ENCODE measurements at places on chromosomes 3 and 15. TPM values are rescaled to one million over a fixed set of nuclear protein-coding genes. Genes with fewer than 3 reads are reported as not detected.
A peak's percentile ranks its signal among the peaks of the same experiment; 100 is the strongest.

GRCh38 chr3:128504533-128504915 is 11.5 kb upstream of the GATA2 start:
- H3K27me3 ChIP-seq: peaks cover 27% of the 10 kb centered on the region
- no peak overlapping the region for H3K27ac ChIP-seq
- H3K4me3 ChIP-seq: no peak overlapping the region
- DNase-seq: no peak
- H3K4me1 ChIP-seq: no peaks in the 10 kb centered on the region
- peaks cover 4% of the 10 kb centered on the region for H3K36me3 ChIP-seq

DNA sequence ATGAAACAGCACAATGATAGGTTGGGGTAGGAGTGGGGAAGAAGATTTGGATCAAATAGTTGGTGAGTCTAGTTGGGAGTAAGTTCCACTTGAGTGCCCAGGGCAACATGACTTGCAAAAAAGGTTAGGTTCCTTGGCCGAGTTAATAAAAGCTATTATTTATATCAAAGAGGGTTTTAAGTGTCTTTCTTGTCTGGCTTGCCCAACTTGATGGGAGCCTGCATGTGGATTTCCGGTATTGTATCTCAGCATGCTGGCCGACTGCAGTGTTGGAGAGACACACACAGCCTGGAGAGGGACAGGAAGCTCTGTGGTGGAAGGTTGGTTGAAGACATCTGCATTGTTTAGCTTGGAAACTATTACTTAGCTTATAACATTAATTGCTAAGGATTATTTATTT is 449.5 kb upstream of the TBL1XR1 start:
- no peak overlapping the region for H3K4me3 ChIP-seq
- DNase-seq: no peak
- no peaks in the 10 kb centered on the region for H3K27me3 ChIP-seq
- H3K27ac ChIP-seq: no peak overlapping the region
- H3K4me1 ChIP-seq: peaks cover 12% of the 10 kb centered on the region

GRCh38 chr3:51968883-51969678 is 1.8 kb upstream of the PCBP4 start:
- DNase-seq: no peak
- H3K4me1 ChIP-seq: peaks cover 33% of the 10 kb centered on the region
- H3K27ac ChIP-seq: peak overlapping the region; percentile 90
- peaks cover 4% of the 10 kb centered on the region for H3K36me3 ChIP-seq

GRCh38 chr3:148036331-148036876 is 627.2 kb downstream of the ZIC1 start:
- DNase-seq: no peak
- H3K4me3 ChIP-seq: no peak overlapping the region
- peaks cover 6% of the 10 kb centered on the region for H3K4me1 ChIP-seq
- H3K36me3 ChIP-seq: no peaks in the 10 kb centered on the region
- no peak overlapping the region for H3K27ac ChIP-seq

GRCh38 chr3:191740712-191741111 is 279.7 kb downstream of the PYDC2 start:
- H3K4me3 ChIP-seq: no peak overlapping the region
- DNase-seq: no peak
- H3K36me3 ChIP-seq: no peaks in the 10 kb centered on the region

GRCh38 chr3:33980252-33980651 is 181.8 kb downstream of the PDCD6IP start:
- no peaks in the 10 kb centered on the region for H3K4me1 ChIP-seq
- H3K27ac ChIP-seq: no peak overlapping the region
- H3K36me3 ChIP-seq: no peaks in the 10 kb centered on the region
- H3K27me3 ChIP-seq: no peaks in the 10 kb centered on the region
- no peak for DNase-seq

DNA sequence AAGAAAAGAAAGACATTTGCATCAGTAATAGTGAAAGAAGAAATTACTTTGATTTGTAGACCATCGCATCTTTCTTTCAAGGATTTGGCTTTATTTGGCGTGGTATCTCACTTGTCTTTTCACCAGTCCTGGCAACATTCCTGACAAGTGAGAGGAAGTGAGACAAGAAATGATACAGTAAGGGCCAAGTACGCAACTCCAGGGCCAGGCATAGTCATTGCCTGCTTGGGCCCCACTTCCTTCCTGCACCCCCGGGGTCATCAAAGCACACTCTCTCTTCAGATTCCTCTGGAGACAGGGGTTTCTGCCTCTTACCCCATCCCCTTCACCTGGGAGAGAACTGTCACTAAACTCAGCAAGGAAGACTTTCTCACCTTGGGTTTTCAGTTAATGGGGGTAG is 55.1 kb downstream of the CD47 start:
- DNase-seq: no peak
- H3K36me3 ChIP-seq: peaks cover 7% of the 10 kb centered on the region
- no peak overlapping the region for H3K27ac ChIP-seq
- H3K4me1 ChIP-seq: peaks cover 28% of the 10 kb centered on the region
- H3K4me3 ChIP-seq: no peak overlapping the region
- H3K27me3 ChIP-seq: no peaks in the 10 kb centered on the region

- H3K36me3 ChIP-seq: no peaks in the 10 kb centered on the region
- no peak overlapping the region for H3K27ac ChIP-seq
- peak overlapping the region; percentile 9 for H3K4me3 ChIP-seq
- H3K27me3 ChIP-seq: peaks cover 66% of the 10 kb centered on the region
- no peaks in the 10 kb centered on the region for H3K4me1 ChIP-seq
- DNase-seq: no peak
Observed at GRCh38 chr15:99099661-99100060, 5.2 kb upstream of the SYNM start.

GRCh38 chr3:15491143-15491542 is 30.4 kb downstream of the COLQ start:
- H3K27ac ChIP-seq: no peak overlapping the region
- no peaks in the 10 kb centered on the region for H3K27me3 ChIP-seq
- H3K36me3 ChIP-seq: peaks cover 6% of the 10 kb centered on the region
- H3K4me1 ChIP-seq: peaks cover 14% of the 10 kb centered on the region

DNA sequence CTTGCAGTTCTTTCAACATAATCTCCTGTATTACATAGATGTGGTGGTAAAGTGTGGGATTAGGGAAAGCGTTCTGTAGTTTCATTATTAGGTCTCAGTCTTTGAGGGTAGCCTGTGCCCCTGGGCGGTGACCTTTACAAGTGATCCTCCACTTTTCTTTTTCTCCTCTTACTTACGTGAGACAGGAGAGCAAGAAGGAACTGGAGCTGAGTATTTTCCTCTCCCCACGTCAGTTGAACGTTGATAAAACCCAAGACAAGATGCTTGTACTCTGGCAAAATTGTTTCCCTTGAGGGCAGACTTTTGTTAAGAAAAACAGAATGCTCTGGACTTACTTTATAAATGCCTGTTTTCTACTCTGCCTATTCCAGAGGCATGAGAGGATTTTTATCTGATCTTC is 378.7 kb downstream of the ZNF385D start:
- DNase-seq: no peak
- no peaks in the 10 kb centered on the region for H3K27me3 ChIP-seq
- H3K36me3 ChIP-seq: no peaks in the 10 kb centered on the region
- H3K4me3 ChIP-seq: no peak overlapping the region
- no peak overlapping the region for H3K27ac ChIP-seq

GRCh38 chr15:66886686-66887273 is 178.6 kb upstream of the SMAD3 start:
- H3K36me3 ChIP-seq: no peaks in the 10 kb centered on the region
- H3K27ac ChIP-seq: no peak overlapping the region
- no peaks in the 10 kb centered on the region for H3K27me3 ChIP-seq

DNA sequence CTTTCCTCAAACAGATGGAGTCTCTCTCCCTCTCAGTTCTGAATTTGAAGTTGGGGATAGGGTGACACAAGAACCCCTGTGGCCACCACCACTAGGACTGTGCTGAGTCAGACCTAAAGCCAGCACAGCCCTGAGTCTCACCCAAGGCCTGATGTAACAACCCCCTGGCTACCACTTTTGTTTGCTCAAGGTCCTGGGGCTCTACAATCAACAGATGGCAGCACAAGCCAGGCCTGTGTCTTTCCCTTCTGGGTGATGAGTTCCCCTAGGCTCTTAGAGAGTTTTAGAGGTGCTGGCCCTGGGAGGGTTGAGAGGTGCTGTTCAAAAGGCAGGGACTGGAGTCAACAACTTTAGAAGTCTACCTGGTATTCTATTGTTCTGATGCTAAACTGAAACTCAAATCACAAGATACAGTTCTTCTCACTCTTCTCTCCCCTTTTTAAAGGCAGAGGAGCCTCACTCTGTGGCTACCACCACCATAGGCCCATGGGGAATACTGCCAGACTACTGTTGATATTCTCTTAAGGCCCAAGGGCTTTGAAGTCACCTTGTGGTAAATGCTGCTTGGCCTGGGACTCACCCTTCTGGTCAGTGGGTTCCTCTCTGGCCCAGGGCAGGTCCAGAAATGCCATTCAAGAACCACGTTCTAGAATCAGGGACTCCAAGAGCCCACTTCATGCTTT is 6.5 kb downstream of the OR5K4 start:
- H3K36me3 ChIP-seq: no peaks in the 10 kb centered on the region
- H3K27ac ChIP-seq: no peak overlapping the region
- H3K4me3 ChIP-seq: no peak overlapping the region
- DNase-seq: no peak
- H3K4me1 ChIP-seq: no peaks in the 10 kb centered on the region
- H3K27me3 ChIP-seq: no peaks in the 10 kb centered on the region

- H3K27ac ChIP-seq: no peak overlapping the region
- H3K27me3 ChIP-seq: no peaks in the 10 kb centered on the region
- no peaks in the 10 kb centered on the region for H3K4me1 ChIP-seq
- no peak overlapping the region for H3K4me3 ChIP-seq
- H3K36me3 ChIP-seq: no peaks in the 10 kb centered on the region
- DNase-seq: no peak
Observed at GRCh38 chr15:90654233-90655136, 62.7 kb upstream of the BLM start.

DNA sequence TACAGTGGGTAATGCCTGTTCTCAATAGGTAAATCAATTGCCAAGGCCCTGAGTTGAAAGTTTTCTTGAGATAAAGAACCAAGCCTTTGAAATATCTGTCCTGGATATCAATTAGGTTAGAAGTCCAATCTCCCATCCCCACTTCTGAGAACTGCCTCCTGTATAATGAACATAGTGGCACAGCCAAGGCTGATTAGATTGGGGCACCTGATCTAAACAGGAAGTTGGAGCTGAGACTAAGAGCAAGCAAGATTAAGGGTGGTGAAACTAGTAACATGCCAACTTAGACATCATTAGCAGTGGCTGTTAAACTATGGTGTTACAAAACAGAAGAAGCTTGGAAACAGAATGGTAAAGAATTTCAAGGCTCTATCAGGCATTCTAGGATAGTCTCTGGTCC is 137.7 kb upstream of the TMEM108 start:
- H3K4me3 ChIP-seq: no peak overlapping the region
- H3K36me3 ChIP-seq: no peaks in the 10 kb centered on the region
- H3K4me1 ChIP-seq: no peaks in the 10 kb centered on the region
- no peak for DNase-seq
- H3K27me3 ChIP-seq: no peaks in the 10 kb centered on the region

DNA sequence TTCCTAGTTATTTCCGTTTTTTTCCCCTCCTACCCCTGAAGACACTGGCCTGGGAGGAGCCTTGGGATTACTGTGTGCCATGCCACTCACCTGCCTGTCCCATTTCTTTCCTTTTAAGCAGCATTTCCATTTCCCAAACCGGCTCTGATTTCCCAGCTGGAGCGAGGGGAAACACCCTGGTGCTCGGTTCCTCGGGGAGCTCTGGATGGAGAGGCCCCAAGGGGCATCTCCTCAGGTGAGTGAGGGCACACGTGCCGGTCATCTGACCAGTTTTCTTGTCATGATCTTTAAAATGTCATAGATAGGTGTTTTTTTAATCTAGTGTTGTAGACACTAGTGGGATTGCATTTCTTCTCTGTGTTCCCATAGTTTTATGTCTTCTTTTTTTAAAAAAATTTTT is 2.7 kb downstream of the ZNF662 start:
- H3K27me3 ChIP-seq: peaks cover 24% of the 10 kb centered on the region
- peaks cover 5% of the 10 kb centered on the region for H3K4me1 ChIP-seq
- no peak overlapping the region for H3K27ac ChIP-seq
- H3K4me3 ChIP-seq: no peak overlapping the region

GRCh38 chr15:88615303-88616107 is 5.6 kb upstream of the AEN start:
- H3K4me3 ChIP-seq: no peak overlapping the region
- peaks cover 37% of the 10 kb centered on the region for H3K27me3 ChIP-seq
- H3K36me3 ChIP-seq: no peaks in the 10 kb centered on the region
- peak overlapping the region; percentile 60 for H3K27ac ChIP-seq
- no peak for DNase-seq

DNA sequence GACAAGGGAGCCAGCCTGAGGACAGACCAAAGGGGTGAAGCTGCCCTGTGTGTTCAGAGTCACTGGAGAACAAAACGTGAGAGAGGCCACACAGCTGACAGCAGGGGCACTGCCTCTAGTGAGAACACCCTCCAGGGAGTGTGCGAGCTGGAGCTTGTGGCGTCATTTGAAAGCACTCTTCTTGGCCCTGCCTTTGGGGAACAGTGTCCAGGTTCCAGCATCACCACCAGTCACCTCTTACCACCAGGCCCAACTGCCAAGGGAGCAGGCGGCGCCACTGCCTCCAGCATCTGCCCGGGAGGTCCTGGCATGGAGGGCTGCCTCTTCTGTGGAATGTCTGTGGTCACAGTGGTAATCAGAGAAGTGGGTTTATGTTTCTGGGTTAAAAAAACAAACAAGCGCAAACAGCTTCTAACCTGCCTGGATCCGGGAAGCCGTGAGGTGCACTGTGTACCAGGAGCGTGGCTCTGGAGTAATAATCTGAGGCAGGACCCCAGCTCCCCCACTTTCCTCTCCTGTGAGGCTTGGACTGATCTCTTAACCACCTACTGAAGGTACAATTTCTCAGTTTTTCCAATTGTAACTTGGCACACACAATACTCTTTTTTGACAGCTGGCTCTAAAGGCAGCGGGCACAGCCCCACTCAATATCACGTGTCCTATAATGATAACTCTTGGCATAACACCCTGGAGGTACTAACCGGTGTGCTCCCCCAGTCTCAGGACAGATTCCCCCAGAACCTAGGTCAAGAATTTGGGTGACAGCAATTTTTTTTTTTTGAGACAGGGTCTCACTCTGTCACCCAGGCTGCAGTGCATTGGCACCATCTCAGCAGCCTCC is 32.2 kb upstream of the CDCP1 start:
- no peaks in the 10 kb centered on the region for H3K36me3 ChIP-seq
- peaks cover 20% of the 10 kb centered on the region for H3K4me1 ChIP-seq
- no peaks in the 10 kb centered on the region for H3K27me3 ChIP-seq
- DNase-seq: no peak
- no peak overlapping the region for H3K4me3 ChIP-seq

- no peak overlapping the region for H3K4me3 ChIP-seq
- H3K36me3 ChIP-seq: no peaks in the 10 kb centered on the region
- no peak for DNase-seq
- peak overlapping the region; percentile 60 for H3K27ac ChIP-seq
- no peaks in the 10 kb centered on the region for H3K27me3 ChIP-seq
Observed at GRCh38 chr15:39404767-39405181, 176.1 kb upstream of the THBS1 start.

Gene MELTF
- total RNA-seq: 3.0 TPM

Gene APOD
- total RNA-seq: 0.57 TPM

Gene LINGO1
- 19.6 TPM for total RNA-seq

Gene FHIT
- 6.9 TPM for total RNA-seq

Gene UBR1
- total RNA-seq: 21.1 TPM

Gene CLDN11
- 4.7 TPM for total RNA-seq

Gene GOLGA8Q
- not detected for total RNA-seq

Gene GOLGA6L7
- total RNA-seq: not detected

Gene TNFAIP8L3
- 8.2 TPM for total RNA-seq

Gene ZKSCAN7
- total RNA-seq: 17.2 TPM

Gene MESP1
- 2.2 TPM for total RNA-seq

Gene MITF
- 8.7 TPM for total RNA-seq

Gene ZNF710
- total RNA-seq: 34.7 TPM

Gene GRM7
- total RNA-seq: 10.8 TPM

Gene TMC3
- 0.10 TPM for total RNA-seq

Gene GPR149
- 0.14 TPM for total RNA-seq
